ENCODE measurements at places on chromosomes 1 and 21.

DNA sequence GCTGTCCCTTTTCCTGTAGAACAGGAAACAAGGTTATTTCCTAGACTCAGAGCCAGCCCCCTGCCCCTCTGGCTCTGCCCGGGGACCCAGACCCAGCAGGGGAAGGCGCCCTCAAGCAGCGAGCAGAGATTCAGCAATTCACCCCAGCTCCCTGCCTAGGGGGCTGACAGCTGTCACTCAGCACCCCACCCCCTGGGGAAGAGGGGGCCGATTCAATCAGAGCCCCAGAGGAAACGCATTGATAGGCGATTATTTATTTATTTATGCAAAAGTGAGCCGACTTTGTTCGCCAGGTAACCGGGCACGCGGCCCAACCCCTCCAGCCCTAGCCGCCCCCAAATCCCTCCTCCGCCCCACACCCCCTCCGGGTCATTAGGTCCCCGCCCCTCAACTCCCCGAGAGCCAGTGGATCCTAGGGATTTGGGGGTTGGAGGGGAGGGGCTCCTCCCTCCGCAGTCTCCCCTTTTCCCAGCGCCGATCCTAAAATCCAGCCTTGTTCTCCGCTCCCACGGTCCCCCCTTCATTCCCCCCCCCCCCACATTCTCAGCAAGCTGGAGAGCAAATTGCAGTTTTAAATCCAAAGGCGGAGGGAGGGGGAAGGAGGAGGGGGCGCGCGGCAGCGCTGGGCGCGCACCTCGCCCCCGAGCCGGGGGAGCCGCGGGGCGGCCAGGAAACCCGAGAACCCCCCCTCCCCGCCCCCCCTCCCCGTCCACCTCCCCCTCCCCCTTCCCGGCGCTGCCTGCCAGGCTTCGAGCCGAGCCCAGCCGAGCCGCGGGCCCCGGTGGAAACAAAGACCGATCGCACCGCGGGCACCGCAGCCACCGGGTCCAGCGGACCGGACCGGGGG is 1.3 kb downstream of the AHDC1 start:
- peak; percentile 67 for DNase-seq

DNA sequence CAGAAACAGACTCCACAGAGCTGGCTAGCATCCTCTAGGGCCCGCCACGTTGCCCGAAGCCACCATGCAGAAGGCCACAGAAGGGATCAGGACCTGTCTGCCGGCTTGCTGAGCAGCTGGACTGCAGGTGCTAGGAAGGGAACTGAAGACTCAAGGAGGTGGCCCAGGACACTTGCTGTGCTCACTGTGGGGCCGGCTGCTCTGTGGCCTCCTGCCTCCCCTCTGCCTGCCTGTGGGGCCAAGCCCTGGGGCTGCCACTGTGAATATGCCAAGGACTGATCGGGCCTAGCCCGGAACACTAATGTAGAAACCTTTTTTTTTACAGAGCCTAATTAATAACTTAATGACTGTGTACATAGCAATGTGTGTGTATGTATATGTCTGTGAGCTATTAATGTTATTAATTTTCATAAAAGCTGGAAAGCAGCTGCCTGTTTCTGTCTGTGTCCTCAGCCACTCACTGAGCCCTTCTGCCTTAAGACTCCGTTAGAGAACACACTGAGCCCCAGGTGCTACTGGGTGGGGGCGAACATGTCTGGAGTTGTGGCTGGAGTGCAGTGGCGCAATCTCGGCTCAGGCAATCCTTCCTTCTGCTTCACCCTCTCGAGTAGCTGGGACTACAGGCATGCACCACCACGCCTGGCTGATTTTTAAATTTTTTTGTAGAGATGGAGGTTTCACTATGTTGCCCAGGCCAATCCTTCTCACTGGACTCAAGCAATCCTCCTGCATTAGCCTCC is 14.8 kb downstream of the MFSD2A start:
- no peak for DNase-seq

DNA sequence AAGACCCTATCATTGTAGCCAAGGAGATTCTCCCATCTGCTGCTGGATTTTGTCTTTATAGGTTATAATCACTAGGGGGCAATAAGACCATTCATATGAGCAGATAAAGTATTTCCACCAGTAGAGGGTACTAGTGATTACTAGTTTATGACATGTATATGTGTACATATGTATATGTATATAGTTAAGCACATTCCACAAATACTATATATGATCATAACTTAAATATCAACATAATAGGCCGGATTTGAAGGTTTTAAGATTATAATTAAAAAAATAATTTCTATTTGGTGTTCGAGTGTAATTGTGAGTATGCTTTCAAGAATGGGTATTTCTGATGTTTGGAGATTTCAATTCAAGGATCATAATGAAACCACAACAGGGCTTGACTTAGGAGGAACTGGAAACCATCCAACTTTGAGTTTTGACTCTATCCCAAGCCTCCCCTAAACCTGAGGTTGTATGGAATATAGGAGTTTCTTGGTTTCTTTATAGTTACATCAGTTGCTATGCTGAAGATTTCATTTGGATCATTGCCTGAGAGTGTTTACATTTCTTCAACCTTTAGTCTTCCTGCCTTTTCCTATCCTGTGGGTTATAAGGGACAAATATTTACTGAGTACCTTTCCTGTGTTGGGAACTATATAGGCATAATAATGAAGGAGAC is 16.9 kb downstream of the TCEANC2 start:
- DNase-seq: peak; percentile 67

- DNase-seq: no peak
Measured at GRCh38 chr21:18114810-18115209, 129.8 kb upstream of the CHODL start.

- DNase-seq: no peak
Measured at GRCh38 chr1:227944090-227944930, 3.4 kb downstream of the WNT9A start.

DNA sequence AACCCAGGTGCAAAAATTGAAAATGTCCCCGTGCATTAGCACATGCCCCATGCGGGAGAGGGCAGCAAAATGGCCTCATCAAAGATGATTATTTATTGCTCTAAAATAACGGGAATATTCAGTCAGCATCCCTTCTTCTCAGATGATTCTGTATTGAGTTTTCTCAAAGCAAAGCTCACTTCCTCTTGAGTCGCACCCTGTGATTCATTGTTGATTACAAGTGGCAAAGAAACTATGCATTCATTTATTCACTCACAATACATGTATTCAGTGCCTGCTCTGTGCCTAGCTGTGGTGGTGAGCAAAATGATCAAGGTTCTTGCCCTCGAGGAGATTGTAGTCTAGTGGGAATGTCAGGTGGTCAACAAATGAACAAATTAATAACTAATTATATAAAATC is 226.0 kb upstream of the KAZN start:
- DNase-seq: no peak

- DNase-seq: no peak
Measured at GRCh38 chr1:177965293-177965692, 4.6 kb downstream of the SEC16B start.

DNA sequence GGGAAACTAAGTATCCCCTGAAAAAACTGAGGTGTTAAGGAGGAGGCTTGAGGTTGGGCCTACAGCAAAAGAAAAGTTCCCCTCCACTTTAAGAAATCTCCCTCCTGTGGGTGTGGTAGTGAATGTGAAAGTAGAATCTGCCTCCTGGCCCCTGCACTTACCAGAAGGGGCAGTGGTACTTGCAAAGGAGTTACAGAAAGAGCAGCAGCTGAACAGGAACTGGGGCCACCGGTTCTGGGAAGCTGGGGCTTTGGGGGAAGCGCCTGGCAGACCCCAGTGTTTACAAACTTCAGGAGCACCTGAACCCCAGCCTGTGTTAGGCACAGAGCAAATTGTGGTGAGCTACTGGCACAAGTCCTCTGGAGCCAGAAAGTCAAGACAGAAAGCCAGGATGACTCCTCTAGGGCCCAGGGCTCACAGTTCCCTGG is 250.2 kb upstream of the FGGY start:
- peak; percentile 69 for DNase-seq

GRCh38 chr1:119635811-119636390 is 12.2 kb downstream of the ZNF697 start:
- DNase-seq: no peak

DNA sequence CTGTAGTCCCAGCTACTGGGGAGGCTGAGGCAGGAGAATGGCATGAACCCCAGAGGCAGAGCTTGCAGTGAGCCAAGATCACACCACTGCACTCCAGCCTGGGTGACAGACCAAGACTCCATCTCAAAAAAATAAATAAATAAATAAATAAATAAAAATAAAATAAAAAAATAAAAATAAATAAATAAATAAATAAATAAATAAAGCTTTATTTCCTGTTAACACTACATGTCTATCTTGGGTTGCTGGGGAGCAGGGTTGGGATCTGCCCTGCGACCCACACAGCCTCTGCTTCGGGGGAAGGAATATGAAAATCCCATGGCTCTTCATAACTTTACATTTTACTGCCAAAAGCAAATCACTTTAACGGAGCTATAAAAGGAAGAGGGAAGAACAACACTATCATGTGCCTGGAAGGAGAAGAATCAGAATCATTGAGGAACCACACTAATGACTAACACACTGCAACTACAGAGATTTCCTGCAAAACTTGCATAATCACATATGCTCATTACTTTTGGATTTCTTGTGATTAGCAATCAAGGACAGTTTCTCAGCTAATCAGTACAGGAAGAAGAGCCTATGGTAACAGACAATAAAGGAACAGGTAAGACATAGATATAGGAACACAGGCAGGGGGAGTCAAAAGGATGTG is 72.8 kb upstream of the CD55 start:
- no peak for DNase-seq

- DNase-seq: no peak
Measured at GRCh38 chr1:231828182-231828920, 201.8 kb downstream of the DISC1 start.

DNA sequence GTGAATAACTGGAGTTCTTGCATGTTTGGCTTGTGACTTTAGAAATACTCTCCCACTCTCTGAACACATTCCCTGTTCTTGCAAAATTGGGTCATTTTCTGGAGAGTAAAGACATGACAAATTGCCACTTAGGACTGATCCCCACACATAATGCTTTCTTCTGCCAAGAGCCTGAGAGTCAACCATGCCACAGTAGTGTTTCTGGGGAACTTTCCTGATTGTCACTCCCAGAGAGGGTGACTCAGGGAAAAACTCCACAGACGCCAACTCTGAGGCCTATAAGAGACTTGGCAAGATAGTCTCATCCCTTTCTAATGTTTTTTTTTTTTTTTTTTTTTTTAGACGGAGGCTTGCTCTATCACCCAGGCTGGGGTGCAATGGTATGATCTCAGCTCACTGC is 157.8 kb downstream of the ATG4C start:
- no peak for DNase-seq

- DNase-seq: no peak
Measured at GRCh38 chr1:232509570-232509969, 120.4 kb downstream of the SIPA1L2 start.

DNA sequence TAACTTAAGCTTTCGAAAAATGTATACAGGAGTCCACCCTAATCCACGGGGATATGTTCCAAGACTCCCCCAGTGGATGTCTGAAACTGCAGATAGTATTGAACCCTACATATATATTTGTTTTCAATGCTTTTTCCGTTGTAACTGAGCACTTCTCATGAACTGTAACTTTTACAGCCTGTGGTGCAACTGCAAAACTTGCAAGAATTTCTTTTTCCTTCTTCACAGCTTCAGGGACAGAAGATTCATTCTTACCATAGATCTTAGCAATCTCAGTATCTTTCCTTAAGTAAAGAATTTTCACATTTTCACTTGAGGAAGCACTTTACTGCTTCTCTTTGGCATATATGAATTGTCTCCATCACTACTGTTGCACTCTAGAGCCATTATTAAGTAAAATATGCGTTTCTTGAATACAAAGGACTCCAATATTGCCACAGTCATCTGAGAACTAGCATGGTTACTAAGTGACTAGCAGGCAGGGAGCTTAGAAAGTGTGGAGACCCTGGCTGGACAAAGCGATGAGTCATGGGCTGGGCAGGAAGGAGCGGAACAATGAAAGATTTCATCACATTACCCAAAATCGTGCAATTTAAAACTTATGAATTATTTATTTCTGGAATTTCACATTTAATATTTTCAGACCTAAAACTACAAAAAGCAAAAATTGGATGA is 14.1 kb downstream of the DPYD start:
- no peak for DNase-seq

DNA sequence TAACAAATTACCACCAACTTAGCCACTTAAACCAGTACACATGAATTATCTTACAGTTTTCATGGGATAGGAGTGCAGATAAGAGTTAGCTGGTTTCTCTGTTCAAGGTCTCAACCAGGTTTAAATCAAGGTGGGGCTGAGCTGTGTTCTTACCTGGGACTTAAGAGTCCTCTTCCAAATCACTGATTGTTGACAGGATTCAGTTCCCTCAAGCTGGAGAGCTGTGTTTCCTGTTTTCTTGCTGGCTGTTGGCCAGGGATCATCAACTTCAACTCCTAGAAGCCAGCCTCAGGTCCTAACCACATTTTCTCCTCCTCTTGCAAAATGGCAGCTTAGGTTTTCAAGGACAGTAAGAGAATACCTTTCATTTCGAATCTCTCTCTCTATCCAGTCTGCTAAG is 123.8 kb upstream of the CHRM3 start:
- DNase-seq: no peak

DNA sequence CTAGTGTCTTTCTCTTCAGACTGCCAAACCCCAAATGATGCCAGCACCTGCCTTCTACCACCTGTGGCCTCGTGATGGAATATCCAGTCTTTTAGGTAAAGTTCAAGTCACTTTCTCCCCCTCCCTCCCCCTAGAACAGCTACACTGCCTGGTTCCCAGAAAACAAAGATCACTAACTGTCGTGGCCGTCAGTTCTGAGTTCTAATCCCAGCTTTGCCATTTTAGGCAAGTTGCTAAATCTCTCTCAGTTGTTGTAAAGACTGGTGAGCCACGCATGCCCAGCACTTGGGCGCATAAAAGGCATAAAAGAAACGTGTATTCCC is 648 bp upstream of the TRAPPC3 start:
- no peak for DNase-seq

DNA sequence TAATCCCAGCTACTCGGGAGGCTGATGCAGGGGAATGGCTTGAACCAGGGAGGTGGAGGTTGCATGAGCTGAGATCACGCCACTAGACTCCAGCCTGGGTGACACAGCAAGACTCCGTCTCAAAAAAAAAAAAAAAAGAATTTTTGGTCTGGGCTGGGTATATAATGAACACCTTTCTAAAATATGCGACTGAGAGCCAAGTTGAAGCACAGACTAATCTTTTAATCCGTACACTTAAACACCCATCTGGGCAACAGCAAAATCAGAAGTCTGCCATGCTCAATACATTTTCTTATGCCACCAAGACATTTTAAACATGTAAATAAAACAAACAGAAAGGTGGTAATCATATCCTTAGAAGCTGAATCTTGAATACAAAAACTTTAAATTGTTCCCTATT is 31.6 kb upstream of the ABCB10 start:
- no peak for DNase-seq

DNA sequence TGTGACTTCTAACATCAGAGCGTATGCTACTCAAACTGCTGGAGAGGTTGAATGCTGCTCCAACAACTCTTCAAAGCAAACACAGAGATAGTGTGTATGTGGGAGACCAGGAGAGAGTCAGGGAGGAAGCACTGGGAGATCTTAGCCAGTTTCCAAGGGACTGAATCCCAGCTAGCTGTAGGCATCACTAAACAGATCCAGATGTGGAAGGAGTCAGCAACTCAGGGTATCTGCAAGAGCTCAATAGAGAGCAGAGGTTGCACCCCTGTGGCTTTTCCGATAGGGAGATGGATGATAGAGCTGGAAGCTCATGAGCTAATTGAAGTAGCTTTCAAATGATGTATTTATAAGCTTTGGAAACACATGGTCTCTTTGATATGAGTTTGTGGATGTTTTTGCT is 168.9 kb upstream of the HOOK1 start:
- no peak for DNase-seq

- no peak for DNase-seq
Measured at GRCh38 chr1:56034847-56035481, 544.4 kb downstream of the PLPP3 start.

GRCh38 chr1:53023546-53023945 is 38.5 kb upstream of the PODN start:
- no peak for DNase-seq

Data from GM13976 (cell line).